Effector memory CD8-positive, alpha-beta T cell (primary cell): ENCODE measurements at places on chromosomes 5 and 9.
A peak's percentile ranks its signal among the peaks of the same experiment; 100 is the strongest.

DNA sequence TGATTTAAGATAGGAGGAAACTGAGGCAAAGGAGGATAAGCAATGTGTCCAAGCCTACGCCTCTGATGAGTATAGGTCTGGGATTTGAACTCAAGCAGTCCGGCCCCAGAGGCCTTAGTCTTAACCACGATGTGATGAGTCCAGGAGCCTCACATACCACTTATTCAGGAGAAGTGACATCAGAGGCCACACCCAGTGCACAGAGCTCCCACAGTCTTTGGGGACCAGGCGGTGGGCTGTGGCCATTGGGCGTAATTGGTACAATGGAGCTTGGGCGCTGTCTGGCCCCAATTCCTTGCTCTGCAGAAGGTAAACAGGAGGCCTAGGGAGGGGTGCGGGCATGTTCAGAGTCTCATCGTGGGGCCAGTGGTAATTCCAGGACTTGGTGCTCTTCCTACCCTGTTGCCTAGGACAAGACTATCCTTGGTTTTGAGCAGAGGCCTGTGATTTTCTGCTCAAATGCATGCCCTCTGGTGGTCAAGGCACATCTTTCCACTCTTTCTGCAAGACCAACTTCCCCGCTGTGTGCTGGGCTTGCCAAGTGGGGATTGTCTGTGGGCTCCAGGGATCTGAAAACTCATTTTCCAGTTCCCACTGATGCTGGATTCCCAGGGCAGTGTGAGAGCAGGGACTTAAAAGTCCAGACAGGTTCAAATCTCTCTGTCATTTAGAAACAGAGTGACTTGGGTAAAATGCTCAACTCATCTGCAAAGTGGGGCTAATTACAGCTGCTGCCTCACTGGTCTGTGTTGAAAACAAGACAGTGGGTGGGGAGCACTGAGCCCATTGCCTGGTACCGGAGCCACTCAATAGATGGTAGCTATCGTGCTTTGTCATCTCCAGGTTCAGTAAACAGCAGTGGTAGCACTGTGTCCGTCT, 15.8 kb downstream of the NDST1 start:
- DNase-seq = no peak

DNA sequence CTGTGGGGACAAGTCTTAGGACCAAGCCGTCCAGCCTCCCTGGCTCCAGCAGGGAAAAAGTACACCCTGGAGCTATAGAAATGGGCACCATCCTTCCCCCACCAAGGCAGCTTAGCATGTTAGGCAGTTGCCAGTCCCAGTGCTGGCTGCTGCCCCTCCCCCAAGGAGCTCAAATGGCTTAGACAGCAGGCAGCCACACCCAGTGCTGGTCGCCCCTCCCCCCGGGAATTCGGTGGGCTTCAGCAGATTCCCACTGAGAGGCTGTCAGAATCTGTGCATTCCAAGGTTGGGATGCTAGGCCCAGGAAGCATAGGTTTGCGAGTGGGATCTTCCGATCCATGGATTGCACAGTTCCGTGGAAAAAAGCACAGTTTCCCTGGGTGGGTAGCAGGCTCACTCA, 105.2 kb upstream of the ITGA1 start:
- no peak for DNase-seq

DNA sequence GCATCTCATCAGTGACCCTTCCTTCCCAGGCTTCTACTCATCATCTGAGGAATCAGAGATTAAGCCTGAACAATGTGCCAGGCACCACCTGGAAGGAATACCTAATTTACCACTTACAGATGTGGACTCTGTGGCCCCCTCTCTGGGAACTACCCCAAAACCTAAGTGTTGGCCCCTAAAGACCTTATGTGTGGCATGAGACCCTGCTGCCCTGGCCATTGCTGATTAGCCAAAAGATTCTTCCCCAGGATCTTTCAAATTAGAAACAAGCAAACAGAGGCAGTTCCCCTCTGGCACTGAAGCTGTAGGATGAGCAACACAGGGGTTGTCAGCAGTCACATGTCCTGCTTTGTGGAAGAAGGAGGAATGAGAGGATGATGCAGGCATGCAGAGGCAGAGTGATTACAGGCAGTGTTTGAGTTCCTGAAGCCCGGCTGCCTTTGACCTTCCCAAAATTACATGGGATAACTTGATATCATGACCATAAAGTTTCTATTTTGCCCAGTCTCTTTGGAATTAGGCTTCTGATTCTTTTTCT, 10.6 kb downstream of the SPINK4 start:
- DNase-seq = no peak

- no peak for DNase-seq
Observed at GRCh38 chr5:167348251-167348926, 943.1 kb upstream of the WWC1 start.

- no peak for DNase-seq
Observed at GRCh38 chr9:126830827-126831226, 26.0 kb downstream of the ZBTB43 start.

- DNase-seq = no peak
Observed at GRCh38 chr9:94625835-94626234, 13.5 kb downstream of the FBP1 start.

DNA sequence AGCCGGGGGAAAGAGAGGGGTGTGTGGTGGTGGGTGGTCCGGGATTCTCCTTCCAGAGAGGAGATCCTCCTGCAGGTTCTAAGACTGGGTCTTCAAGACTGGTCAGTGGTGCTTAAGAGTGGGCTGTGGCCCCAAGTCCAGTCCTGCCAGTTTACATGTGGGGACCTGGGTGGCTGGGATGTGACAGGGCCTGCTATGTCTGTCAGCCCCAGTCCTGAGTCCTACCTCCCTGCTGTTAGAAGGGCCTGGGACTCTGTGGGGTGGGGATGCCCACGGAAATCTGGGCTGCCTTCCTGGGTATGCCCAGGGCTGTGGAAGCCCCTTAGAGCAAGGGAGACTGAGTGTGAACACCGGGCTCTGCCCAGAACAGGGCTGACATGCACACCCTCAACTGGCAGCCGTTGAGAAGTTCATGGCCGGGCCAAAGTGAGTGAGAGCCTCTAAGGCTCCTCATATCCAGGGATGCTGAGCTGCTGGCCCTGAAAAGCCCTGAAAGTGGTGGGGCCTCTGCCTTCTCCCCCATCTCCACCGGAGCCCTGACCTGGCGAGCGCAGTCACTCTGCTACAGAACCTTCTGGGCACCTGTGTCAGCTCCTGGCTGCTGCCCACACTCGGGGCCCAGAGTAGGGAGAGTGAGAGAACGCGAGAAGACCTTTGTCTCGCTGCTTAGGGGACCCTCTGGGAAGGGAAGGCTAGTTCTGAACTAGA, 1.7 kb downstream of the PHF2 start:
- no peak for DNase-seq

DNA sequence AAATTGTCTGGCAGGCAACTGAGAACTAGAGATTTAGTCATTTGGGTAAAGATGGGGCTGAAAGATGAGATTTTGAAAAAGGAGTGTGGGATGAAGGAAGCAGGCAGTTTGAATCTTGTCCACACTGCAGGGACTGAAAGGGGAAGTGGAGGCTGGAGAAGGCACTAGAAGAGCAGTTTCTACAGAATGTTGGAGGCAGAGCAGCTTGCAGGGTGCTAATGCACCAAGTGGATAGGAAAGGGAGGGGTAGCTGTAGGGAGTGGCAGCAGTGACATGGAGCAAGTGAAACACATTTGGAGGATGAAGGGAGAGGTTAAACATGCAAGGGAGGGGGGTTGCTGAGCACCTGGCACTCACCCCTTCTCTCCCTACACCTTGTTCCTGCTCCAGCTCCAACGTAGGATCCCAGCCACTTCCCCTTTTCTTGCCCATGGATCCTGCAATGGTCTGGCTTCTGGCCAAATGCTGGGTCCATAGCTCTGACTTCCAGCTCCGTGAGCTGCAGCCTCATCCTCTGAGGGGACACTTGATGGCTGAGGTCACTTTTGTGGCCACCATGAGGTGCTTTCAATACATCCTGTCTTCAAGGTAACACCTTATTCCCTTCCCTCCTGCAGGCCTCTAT, 30.0 kb upstream of the FGD3 start:
- DNase-seq = no peak

- DNase-seq = no peak
Observed at GRCh38 chr9:77697238-77697984, 49.3 kb upstream of the GNA14 start.

DNA sequence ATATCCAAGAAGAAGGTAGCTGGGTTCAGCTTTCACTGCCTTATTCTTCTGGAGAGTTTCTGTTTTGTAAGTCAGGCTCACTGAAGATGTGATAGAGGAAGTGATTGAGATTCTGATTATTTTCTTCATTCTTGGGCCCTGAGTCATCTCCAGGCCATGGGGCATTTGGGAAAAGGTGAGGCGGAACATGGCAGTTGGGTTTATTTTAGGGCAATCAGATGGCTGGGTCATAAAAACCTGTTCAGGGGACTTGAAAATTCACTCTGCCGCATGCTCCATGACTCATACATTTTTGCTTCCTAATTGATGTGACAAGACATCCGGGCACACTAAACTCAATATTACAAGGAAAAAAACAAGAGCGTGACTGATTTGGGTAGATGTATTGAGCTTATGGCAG, 265.7 kb upstream of the KLF4 start:
- DNase-seq = no peak

GRCh38 chr5:170854566-170854965, 7.3 kb upstream of the RANBP17 start:
- no peak for DNase-seq

DNA sequence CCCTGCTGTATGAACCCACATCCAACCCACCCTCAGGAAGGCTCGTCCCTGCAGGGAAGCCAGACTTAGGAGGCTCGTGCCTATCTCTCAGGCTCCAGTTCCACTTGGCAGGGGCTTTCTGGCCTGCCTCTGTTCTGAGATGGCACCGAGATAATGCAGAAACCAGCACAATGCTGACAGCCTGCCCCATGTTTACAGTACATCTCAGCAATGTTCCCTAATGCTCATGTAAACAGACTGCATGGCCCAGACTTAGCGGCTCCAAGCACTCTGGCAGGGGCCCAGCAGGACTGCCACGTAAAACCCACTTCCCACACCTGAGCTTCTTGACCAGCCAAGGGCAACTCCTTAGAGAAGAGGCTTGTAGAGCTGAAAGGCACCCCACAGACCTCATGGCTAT, 499.5 kb upstream of the BRINP1 start:
- DNase-seq = no peak

GRCh38 chr9:133971121-133971951, 20.8 kb downstream of the VAV2 start:
- no peak for DNase-seq

- no peak for DNase-seq
Observed at GRCh38 chr5:35900972-35901695, 37.3 kb downstream of the CAPSL start.

DNA sequence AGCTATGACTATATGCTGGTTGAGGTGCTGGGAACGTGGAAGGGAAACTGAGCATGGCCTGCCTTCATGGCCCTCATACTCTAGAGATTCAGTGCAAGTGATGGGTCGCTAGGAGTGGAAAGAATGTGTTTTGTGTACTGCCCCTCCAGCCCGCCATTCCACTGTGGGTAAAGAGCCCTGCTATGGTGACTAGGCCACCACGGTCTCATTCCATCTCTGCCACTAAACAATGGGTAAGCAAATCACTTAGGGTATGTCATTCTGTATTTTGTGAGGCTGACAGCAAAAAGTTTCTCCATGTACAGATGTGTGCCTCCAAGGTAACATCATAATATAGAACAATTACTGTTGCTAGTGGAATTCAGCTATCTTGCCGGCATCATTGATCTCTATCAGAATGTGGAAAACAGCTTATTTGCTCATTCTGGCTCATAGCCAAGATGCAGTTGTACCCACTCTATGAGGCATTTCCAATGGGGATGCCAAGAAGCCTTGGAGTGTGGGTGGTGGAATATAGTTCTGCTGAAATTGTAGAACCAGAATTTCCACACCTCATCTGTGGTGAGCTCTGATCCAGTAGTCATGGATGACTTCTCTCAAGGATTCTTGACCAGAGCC, 12.5 kb downstream of the SMARCA2 start:
- DNase-seq = no peak

- DNase-seq = no peak
Observed at GRCh38 chr9:14029806-14030374, 284.1 kb downstream of the NFIB start.

- peak; percentile 12 for DNase-seq
Observed at GRCh38 chr5:74934949-74935751, 69.0 kb upstream of the FAM169A start.

GRCh38 chr5:44336708-44337107, 52.5 kb downstream of the FGF10 start:
- no peak for DNase-seq

DNA sequence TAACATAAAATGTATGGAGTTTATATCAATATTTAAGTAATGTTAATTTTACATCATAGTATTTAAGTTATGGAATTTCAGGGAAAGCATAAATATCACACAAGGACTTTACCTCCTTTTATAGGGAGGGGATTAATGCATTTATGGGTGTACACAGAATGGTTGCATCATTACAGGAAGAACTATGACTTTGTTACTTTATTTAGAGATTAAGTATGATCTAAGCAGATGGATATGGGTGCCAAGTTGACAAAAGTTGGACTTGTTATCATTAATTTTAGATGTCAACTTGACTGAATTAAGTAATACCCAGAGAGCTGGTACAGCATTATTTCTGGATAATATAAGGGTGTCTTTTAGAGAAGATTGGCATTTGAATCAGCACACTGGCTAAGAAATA, 160.5 kb upstream of the CDH10 start:
- no peak for DNase-seq

DNA sequence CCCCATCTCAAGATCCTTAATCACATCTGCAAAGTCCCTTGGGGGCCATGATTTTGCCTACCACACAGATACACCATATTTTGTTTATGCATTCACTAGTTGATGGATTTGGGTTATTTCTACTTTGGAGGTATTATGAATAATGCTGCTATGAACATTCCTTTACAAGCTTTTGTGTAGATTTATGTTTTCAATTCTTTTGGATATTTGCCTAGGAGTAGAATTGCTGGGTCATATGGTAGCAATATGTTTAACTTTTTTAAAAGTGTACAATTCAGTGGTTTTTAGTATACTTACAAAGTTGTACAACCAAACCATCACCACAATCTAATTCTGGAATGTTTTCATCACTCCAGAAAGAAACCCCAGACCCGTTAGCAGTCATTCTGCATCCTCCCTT, 7.8 kb upstream of the ANP32B start:
- no peak for DNase-seq

- no peak for DNase-seq
Observed at GRCh38 chr9:109934857-109935215, 154.8 kb downstream of the PALM2AKAP2 start.

GRCh38 chr5:165014439-165014838, 1509.0 kb downstream of the MAT2B start:
- no peak for DNase-seq

DNA sequence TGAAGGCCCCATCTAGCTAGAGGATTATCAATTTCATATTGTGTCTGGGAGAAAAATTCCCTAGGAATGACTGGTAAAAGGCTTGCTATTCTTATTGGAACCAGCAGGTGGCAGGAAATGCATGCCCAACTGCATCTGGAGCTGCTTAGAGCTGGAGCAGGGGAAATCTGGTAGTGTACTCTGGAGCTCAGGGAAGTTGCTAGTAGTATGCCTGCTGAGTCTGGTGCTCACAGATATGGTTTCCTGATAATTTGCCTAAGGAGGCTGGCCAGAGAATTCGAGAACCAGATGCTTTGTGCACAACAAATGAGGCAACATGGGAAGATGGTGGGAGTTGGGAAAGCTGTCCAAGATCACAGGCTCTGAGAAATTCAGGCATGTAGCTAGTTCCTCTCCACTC, 53.7 kb downstream of the G3BP1 start:
- peak; percentile 37 for DNase-seq
